ENCODE measurements at places on chromosomes 2 and 18.
A peak's percentile ranks its signal among the peaks of the same experiment; 100 is the strongest.

DNA sequence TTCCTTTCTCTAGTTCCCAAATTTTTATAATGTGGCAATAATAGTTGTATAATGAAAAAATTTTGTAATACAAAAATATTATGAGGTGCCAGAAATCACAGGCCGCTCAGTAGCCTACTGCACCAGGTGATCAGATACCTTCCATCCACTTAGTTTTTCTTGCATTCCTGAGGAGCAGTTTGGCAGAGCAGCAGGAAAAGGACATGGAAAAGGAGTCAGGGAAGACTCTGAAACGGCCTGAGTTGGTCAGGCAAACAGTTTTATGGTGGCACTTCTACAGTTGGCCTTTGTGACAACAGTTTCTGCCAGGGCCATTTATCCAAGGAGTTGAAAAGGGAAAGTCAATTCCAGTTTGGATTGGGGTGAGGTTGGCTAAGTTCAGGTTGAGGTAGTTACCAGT lies 165.4 kb upstream of the ALPP start:
- DNase-seq: no peak

- DNase-seq: no peak
Observed at GRCh38 chr2:96967961-96968360, 18.4 kb downstream of the FAM178B start.

- no peak for DNase-seq
Observed at GRCh38 chr18:50042611-50043010, 152.3 kb downstream of the MYO5B start.

DNA sequence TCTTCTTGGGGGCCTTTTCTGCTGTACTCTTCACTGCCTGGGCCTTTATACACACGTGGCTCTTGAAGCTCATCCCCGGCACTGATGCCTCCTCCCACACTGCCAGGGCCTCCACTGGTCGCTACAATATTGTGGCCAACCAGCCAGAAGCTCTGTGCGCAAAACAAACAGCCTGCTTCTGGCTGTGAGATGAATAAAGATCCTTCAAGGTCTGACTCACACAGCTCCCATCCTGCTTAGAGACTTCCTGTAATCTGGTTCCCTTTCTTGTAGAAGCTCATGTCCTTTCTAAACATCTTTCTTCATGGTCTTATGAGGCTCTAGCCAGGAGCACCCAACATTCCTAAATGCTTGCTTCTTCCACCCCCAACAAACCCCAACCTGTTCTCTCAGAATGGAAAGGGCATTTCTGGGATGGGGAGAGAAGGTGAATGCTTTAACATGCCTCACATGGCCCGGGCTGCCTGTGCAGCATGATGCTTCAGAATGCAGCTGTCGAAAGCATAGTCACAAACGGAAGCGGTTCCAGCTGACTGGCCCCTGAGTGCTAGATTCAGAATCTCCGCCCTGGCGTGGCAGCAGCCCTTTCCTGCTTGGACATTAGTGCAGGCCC lies 24.6 kb downstream of the NRP2 start:
- DNase-seq: peak; percentile 81

DNA sequence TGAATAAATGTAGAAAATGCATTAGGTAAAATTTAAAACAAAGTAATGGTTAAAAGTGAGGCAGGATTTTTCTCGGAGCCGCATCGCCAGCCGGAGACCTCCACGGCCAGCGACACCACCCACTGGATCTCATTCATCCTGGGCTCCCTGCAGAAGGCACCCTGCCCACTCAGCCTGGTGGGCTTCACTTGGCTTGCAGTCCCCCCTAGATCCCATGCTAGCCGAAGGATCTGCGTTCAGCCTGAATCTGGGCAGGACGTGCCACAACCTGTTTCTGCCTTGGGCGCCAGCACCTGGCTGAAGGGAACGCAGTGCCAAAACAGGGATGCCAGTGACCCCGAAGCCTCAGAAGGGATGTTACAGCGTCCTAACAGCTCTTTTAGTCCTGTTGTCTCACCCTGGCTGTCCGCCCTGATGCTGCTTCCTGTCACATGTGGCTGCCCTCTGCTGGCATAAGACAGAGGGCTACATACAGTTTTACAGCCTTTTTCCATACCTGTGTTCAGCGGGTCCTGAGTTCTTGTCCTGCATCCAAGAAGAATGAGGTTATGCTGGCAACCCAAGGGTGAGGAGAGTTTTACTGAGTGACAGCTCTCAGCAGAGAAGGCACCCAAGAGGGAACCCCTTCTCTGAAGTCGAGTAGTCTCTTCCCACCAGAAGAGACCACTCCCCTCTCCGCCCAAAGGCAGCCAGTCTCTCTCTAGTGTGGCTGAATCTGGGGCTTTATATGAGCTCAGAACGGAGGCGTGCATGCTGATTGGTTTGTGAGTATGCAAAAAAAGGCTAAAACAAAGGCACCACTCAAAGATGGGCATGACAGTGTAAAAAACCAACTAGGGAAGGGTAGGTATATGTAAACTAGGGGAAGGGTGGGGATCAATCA lies 173.1 kb upstream of the GYPC start:
- peak; percentile 28 for DNase-seq

GRCh38 chr2:46051085-46051484 lies 246.1 kb upstream of the EPAS1 start:
- no peak for DNase-seq

DNA sequence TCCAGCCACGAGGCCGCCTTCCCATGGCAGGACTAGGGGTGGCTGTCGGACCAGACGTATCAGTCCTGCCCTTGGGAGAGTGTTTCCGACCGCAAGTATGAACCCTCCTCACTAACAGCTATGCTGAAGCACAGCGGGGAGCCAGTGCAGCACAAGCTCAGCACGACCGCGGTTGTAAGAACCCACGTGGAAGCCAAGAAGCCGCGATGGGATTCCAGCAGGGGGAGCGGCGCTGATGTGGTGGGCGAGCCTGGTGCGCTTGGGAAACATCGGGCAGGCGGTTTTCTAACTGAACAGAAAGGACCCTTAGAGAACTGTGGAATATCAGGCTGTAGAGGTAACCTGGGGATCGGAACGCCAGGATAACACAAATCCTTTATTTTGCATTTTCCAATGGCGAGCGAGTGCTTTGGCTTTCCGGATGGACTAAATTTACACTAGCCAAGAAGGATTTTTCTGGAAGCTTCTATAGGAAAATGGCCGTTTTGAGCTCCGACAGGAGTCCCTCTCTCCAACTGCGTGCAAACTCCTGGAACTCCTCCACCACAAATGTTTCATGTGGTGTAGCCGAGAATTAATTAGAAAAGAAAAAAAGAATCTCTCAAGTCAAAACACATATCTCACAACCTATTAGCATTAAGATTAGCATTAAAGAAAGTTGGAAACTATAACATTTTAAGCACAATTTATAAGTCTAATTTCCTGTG lies 132.0 kb upstream of the MYCN start:
- DNase-seq: no peak

GRCh38 chr18:12659904-12660605 lies 2.1 kb upstream of the SPIRE1 start:
- DNase-seq: peak; percentile 56

GRCh38 chr2:76252704-76253103 lies 542.0 kb upstream of the GCFC2 start:
- no peak for DNase-seq

- DNase-seq: no peak
Observed at GRCh38 chr2:201837391-201837790, 31.1 kb downstream of the CDK15 start.

DNA sequence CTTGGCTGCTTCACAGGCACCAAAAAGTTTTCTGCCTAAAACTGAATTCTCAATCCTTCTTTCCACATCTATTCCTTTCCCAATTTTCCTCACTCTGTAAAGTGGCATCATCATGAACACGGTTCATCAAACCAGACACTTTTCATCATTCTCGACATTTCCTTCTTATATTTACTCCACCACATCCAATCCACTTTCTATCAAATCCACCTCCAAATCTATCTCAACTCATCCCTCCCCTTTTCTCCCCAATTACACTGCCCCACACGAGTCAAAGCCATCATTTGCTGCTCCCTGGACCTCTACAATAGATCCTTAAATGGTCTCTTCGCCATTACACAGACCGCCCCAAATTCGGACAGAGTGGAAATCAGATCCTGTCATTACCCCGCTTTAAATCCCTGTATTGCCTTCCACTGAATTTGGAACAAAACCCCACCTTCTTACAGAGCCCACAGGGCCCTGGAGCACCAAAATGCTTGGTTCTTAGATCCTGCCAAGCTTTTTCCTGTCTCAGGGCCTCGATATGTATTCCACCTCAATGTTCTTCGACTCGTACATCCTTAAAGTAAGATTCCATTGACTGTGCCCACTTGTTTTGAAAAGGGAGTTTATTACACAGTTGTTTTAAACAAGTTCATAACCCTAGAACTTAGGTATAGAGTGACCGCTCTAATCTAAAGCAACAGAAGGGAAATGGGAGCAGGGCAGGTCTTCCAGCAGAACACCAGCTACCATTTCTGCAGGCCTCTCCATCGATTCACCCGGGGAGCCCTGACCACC lies 856 bp downstream of the ACAA2 start:
- DNase-seq: no peak

GRCh38 chr2:145228506-145228905 lies 708.6 kb upstream of the ZEB2 start:
- no peak for DNase-seq

DNA sequence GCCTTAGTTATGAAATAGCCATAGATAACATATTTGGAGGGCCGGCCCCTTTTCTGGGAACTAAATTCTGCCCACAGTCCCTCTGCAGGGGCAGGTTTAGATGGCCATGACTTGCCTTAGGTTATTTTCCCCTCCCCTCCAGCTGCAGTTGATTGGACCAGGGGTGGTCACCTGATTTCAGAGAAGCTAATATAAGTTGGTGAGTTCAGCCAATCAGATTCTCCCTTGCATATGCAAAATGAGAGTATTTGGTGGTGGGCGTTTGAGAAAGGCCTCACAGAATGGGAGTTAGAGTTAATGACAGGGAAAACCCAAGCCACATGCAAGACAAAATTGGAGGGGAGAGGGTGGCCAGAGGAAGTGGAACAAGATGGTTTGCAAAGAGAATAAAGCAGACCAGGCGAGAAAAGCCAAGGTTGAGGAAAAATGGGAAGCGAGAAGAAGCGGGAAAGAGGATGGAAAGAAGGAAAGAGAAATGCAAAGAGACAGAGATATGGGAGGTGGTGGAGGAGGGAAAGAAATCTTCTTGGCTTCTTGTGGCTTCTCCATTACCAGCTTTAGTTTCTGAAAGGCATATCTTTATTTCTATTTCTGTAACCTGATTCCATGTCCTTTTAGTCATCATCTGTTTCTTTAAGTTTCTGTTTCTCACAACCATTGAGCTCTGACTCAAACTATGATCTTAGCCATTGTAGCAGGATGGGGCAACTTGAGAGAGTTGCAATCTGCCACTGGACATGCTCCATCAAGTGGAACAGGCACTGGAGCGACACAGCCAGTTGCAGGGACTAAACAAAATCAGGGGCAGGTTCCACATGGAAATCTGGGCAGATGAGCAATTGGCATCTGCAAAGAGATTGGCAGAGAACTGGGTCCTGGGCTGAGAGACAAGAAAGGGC lies 108.1 kb upstream of the SIX3 start:
- DNase-seq: no peak

DNA sequence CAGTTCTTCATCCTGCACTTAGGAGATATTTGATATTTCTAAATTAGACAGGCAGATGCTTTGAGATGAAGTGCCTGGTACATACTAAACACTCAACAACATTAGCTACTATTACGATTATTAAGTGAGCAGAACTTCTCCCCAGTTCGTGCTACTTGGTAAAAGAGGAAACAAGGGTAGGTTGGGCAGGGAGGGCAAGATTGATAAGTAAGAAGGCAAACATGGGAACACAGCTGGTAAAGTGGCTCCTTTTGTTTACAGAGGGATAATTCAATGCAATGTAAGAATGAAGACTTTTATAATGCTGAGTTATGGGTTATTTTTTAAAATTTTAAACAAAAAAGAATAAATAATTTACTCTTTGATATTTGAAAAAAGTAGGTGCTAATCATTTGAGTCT lies 15.9 kb upstream of the WIPF1 start:
- DNase-seq: no peak

DNA sequence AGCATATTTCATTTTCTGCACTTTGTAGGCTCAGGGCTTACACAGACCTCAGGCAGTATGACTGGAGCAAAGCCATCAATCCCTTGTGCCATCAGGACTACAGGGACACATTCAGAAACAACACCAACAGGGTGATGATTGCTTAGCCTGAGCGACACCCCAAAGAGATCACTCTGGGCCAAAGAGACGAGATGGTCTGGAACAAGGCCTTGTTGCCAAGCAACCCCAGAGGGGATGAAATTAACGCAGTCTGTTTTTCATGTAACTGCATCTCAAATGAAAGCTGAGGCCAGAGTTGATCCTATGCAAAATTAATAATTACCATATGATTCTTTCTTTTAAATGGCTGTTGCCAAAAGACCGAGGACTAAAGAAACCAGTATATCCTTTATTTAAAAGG lies 20.2 kb upstream of the B3GNT2 start:
- DNase-seq: no peak

DNA sequence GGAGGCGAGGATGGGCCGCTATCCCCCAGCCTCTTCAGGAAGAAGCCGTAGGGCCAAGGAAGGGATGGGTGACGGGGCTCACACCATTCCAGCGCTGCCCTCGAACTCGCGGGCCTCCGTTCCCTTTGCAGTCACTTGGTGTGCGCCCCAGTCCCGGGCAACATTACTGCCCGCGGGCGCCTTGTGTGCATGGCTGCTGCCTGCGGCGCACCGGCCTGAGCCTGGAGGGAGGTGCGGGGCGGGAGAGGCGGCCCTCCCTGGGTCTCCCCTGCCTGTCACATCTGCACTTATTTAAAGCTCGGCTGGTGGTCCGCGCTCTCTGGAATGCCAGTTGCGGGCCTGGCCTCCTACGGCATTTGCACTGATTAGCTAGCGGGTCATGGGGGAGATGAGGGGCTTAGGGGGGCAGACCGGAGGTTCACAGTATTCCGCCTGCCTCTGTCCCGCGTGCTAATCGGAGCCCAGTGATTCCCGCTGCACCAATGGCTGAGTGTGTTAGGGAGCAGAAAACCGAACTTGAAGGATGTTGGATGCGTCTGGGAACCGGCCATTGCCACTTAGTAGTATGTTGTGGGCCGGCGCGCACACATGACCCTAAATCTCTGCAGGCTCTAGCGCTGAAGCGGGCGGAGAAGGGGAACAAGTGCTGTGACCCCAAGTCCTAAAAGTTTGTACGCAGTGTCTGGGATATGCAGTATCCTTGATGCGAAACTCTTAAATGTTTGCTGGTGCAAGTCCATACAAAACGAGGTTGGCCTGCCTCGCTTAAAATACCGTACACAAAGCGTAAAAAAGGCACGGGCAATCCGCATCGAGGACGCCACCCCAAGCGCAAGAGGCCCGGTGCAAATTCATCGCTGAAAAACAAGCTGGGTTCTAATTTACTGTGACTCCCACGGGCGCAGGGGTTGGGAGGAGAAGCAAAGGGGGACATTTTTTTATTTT lies 161.2 kb upstream of the SIX2 start:
- no peak for DNase-seq

GRCh38 chr2:157838442-157839161 lies 37.5 kb downstream of the ACVR1 start:
- peak; percentile 62 for DNase-seq

DNA sequence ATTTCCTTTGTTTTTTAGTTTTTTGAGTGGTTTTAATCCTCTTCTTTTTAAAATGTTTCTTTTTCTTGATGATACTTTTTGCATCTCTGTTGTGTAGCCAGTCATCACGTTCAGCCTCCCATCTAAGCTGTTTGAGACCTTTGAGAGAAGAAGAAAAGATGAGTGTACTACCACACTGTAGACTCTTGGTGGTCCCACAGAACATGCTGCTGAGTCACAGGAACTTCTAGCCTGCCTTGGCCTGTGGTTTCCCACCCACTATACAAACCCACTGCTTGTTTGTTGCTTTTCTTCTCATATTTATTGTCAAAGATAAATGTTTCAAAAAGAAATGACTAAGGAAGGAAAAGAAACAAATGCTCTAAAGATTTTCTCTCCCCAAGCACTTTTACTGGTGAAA lies 5.5 kb downstream of the CEBPZOS start:
- DNase-seq: peak; percentile 13

GRCh38 chr2:169406891-169407290 lies 44.6 kb upstream of the LRP2 start:
- DNase-seq: no peak
